ENCODE measurements at places on chromosomes 4 and X.
A peak's percentile ranks its signal among the peaks of the same experiment; 100 is the strongest.

DNA sequence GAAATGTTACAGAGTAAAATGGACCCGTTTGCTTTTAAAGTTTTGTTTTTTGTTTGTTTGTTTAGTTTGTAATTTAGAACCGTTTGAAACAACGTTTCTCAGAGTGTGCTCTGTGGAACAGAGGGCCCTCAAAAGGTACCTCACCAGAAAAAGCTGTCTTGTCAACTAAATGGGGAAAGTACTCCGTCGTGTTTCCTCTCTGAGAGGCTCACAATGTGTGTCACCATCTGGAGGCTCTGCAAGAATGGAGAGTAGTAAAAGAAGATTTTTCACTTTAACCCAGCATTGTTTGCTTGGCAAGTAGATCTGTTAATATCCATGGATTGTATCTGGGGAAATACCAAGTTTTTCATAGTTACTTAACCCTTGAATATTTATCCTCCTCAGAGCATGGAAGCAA lies 1.5 kb upstream of the ENPEP start:
- DNase-seq: no peak

GRCh38 chr4:138591808-138592207 lies 349.7 kb upstream of the SLC7A11 start:
- no peak for DNase-seq

DNA sequence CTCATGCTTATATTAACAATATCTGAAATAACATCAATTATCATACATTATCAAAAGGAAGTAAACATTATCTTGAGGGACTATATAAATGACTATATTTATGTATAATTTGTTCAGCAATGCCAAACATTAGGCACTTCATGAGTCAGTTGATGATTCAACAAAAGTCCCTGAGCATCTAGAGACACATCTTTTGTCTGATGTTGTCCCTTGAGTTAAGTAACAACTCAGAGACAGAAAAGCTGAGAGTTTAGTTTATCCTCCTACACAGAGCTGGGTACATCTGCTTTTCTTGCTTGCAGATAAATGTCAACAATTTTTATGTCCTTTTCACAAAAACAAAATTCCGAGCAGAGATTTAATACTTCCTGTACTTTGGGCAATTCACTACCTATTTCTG lies 311.1 kb downstream of the INPP4B start:
- DNase-seq: no peak

- no peak for DNase-seq
Observed at GRCh38 chr4:2794486-2795299, 1.8 kb downstream of the SH3BP2 start.

- no peak for DNase-seq
Observed at GRCh38 chr4:47525154-47525819, 40.2 kb downstream of the ATP10D start.

DNA sequence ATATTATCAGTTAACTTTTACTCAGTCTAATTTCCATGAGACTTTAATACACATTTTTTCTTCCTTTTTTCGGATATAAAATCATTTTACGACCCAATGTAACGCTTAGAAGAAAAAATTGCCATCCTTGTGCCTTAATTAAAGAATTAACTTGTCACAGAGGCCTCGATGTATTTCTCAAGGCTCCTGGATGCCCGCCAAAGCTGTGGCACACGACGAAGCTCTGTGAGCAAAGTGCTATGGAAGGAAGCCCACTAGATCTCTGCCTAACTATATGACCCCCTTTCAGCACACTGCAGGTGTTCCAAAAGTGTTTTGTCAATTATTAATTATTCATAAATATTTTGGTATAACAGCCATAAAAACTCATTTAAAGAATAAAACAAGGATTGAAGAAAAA lies 54.4 kb downstream of the TAPT1 start:
- no peak for DNase-seq

DNA sequence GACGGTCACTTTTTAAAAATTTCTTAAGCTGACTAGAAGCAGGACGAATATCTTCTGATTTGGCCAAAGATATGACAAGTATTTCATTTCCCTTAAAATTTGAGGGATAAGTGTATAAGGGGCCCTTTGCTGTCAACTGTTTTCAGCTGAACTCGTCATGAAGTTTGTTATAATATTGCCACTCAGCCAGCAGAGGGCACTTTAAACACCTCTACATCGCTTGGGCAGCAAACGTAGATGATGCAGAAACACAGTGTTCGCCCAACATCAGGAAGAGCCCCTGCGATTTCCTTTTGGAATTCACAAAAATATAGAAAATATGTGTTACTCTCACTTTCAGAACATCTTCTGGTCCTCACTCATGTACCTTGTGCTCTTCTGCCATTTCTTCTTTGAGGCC lies 435.7 kb upstream of the FMR1 start:
- DNase-seq: no peak

GRCh38 chr4:77354550-77354949 lies 197.5 kb downstream of the CCNG2 start:
- no peak for DNase-seq

DNA sequence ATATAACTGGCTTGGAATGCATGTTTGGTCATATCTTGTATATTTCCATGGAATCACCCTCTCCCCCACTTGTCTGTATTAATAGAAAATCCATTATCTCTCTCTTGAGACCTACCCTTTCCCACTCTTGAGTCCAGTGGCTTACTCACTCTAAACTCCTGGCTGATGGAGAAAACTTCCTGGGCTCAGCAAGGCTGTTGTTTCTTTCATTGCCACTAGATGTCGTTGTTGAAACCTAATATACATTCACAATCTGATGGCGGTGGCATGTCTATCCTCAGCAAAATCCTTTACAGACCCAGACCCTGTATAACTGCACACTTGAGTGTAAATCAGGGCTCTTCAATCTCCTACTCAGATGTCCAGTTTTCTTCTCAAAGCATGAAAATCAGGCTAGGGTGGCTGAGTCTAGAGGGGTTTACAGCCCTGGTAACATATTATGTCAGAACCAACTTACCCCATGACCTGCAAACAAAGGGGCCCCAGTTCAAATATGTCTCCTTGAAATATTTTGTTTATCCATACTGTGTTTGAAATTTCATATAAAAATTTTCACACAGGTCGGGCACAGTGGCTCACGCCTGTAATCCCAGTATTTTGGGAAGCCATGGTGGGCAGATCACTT lies 70.0 kb upstream of the FAM241A start:
- DNase-seq: peak; percentile 23

- no peak for DNase-seq
Observed at GRCh38 chrX:120014354-120015130, 62.9 kb downstream of the RHOXF2B start.

DNA sequence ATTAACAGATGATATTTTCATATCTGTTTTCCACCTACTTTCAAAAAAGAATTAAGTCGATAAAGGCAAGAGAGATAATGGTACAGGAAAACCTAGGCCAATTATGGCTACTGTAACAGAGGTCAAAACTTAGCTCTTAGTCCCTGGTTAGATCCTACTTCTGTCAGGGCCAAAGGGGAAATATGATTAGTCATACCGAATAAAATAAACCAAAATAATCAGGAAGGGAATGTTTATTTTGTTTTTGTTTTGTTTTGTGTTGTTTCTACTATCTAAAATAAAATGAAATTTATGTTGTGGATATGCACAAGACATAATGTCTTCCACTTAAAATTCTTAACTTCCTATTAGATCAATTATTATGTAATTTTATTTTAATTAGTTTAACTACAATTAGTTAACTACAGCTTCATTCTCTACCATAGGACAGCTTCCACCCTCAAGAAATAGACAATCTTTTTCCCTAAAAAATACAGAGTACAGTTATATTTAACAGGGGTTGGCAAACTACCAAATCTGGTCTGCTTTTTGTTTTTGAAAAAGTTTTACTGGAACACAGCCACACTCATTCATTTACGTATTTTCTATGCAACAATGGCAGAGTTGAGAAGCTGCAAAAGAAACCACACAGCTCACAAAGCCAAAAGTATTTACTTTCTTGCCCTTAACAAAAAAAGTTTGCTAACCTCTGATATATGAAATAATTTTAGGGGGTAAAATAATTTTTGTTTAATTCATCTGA lies 25.4 kb downstream of the TMEM47 start:
- DNase-seq: no peak

DNA sequence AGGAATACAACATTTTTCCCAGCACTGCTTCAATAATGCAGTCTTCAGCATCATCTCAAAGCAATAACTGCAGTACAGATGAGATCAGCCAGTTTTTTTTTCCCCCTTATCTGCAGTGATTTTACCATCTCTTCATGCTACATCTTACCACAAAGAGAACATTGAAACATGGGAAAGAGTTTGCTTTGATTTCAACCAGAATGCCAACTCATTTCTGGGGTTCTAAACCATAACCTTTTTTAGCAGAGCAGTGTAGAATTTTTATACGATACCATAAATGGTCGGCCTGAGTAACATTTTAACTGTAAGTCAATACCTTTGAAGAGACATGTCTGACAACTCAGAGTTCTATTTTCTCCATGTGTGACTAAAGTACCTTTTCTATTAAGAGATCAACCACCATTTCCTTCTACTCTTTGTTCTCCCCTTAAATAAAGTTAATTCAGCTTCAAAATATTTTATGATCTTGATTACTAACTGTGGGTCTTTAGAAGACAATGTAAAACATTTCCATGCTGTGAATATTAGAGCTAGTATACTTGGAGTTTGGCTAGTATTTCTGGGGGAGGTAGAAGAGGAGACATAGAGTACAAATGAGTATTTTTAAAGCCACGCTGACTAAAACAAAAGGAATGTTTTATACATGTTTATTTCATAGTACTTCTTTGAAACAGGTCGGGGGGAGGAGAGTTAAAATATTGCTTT lies 69.1 kb downstream of the TET2 start:
- DNase-seq: no peak

- no peak for DNase-seq
Observed at GRCh38 chrX:10208953-10209352, 52.2 kb downstream of the CLCN4 start.

GRCh38 chr4:70706516-70706915 lies 15.2 kb upstream of the RUFY3 start:
- no peak for DNase-seq

DNA sequence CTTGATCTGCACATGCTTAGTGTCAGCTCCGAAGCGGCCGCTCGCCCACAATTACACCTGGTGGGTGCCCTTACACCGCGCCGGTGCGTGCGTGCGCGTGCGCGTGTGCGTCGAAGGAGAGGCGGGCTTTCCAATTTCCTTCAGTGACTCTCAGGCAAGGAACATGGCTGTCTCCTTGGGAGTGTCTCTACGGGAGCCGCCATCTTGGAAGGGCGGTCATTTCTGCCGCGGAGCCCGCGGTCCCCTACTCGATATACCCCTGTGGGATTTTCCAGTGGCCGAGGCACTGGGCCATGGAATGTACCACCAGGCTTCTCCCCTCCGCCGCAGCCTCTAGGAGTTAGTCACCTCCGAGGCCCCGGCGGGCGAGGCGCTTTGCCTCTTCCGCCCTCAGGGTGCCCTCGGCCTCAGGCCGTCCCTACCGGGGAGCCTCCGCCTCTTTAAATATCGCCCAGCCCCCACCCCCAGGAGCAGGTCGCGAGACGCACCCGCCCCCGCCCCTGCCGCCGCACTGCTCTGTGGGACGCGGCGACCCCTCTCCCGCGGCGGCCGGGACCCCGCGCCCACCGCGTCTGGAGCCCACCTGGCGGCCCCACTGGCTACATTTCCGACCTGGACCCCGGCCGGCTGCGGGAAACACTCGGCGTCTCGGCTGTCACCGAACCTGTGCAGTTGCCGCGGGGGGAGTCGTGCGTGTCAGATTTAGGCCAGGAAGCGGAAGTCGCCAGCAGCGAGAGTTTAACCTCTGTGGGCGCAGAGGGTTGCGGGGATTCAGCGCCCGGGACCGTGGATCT lies at the start of gene ZNF41:
ZNF41 (minus strand) TSS at position 711 of the 794 bp plus-strand sequence. CDS start 15,741 bp downstream, outside the sequence.
- DNase-seq: peak; percentile 80

DNA sequence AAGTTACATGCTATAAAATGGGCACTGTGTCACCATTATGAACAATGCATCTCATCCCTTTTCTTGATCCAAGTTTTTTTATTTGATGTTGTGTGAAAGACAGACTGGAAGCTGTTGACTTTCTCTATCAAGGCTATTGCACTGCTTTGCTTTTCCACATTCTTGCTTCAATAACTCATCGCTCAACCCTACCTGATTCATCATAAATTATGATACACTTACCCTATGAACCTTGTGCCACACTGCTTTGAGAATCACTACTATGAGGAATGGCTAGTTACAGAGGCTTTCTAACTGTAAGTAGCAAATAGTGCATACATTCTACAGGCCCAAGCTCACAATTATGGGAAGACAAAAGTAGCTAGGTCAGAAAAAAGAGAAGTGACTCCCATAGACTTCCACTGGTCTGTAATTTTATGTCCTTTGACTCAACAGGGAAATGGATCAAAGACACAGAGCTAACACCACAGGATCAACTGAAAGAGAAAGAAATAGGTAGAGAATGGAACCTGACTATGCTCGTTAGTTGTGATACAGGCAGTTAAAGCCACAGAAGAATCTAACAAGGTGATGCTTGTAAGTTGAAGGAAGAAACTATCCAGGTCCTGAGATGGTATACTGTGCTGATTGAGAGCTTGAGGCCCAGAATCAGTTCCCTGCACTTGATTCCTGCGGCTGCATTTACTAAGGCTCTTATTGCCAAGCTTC lies 163.5 kb downstream of the PPP3CA start:
- no peak for DNase-seq

- DNase-seq: peak; percentile 72
Observed at GRCh38 chrX:154135458-154136229, 8.4 kb upstream of the OPN1LW start.

DNA sequence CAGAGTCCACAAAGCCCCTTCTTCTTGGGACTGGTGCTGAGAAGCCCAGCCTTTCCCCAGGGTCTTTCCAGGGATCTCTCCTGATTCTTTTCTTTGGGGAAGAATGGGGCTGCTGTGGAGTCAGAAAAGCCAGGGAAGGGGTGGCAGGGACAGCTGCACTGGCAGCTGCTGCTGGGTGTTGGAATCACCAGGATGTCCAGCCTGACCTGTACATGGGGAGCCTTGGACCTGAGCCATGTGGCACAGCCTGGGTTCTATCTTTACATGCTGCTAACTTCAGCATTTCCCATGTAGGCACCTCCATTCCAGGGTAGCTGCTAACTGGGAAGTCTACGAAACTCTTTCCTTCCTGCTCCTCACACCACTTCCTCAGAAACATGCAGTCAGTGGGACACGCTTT lies 36.0 kb downstream of the MED28 start:
- no peak for DNase-seq

- no peak for DNase-seq
Observed at GRCh38 chr4:137775701-137776100, 243.4 kb upstream of the PCDH18 start.

- no peak for DNase-seq
Observed at GRCh38 chrX:50448565-50448964, 22.1 kb downstream of the DGKK start.

DNA sequence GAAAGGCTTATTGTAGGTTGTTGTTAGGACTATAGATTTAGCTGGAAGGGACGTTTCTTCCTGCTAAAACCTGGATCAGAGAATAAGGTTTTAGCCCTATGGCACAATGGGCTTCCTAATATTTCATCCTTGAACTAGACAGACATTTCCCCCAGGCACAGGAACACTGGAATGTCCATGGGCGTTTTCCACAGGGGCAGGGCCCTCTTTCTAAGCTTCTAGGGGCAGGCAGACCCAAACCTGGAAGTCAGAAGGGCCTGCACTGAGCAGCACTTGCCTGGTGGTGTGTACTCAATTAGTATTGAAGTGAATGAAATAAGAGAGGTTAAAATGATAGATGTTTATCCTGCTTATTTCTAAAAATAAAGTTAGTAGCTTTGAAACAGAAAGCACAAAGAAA lies 41.1 kb downstream of the CASP6 start:
- DNase-seq: no peak
